Kidney tubule cell (primary cell): ENCODE measurements at places on chromosomes 2 and 18.
A peak's percentile ranks its signal among the peaks of the same experiment; 100 is the strongest.

DNA sequence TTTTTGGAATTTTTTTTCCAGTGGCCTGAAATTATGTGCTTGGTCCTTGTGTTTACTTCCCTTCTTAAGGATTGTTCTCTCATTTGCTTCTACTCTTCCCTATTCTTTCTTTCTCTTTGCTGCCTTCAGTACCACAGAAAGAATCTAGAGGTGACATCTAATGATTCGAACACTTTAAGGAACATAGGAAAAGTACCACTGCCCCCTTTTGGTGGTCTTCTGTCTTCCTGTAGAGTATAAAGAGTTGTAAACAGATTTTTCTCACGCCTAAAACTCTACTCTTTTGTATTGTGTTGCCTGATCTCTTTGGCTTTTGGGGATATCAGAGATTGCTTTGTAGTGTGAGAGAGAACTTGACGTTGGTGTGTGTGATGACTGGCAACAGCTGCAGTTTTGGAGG, 7.0 kb upstream of the SCTR start:
- no peak for DNase-seq

DNA sequence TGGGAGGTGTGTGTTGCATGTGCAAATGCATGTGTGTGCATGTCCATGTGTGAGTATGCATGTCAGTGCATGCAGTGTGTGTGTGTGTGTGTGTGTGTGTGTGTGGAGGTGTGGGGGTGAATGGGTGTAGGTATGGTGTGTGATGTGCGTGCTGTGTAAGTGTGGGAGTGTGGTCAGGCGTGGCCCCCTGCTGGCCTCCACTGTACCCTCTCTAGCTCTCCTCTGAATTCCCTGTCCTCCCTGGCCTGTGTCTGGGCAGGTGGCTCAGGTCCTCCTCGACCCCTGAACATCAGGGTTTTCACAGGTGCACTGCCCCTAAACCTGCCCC, 230.2 kb downstream of the CELF4 start:
- peak; percentile 8 for DNase-seq

GRCh38 chr18:31772699-31773098, 12.0 kb upstream of the SLC25A52 start:
- no peak for DNase-seq

DNA sequence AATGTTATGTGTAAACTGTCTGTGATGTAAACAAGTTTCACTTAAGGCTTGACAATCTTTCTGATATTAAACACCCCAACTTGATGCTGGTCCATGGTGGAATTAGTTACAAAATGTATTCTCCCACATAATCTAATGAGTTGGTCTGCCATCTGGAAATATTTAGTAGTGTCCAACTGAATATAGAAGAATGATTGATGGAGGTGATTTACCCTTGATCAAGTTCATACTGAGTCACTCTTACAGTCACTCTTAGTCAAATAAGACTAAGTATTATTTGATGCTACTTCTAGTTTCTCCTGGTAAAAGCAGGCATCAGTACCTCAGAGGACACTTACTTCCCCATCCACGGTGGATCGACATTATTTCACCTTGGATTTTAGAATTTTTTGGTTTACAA, 198.1 kb downstream of the SATB2 start:
- no peak for DNase-seq

- no peak for DNase-seq
Observed at GRCh38 chr2:176601066-176601465, 331.8 kb downstream of the MTX2 start.

- peak; percentile 47 for DNase-seq
Observed at GRCh38 chr2:42809131-42809818, 16.9 kb upstream of the HAAO start.

DNA sequence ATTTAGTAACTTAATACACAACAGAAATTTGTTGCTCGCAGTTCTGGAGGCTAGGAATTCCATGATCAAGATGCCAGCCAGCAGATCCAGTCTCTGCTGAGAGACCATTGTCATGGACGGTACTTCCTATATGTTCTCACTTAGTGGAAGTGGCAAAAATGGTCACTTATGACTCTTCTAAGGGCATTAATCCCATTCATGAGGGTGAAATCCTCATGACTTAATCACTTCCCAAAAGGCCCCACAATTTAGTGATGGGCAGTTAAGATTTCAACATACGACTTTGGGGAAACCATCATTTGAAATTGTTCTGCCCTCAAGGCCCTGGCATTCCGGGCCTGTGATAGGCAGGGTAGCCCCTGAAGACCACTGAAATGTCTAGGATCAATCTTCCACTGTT, 23.0 kb downstream of the BZW1 start:
- no peak for DNase-seq

DNA sequence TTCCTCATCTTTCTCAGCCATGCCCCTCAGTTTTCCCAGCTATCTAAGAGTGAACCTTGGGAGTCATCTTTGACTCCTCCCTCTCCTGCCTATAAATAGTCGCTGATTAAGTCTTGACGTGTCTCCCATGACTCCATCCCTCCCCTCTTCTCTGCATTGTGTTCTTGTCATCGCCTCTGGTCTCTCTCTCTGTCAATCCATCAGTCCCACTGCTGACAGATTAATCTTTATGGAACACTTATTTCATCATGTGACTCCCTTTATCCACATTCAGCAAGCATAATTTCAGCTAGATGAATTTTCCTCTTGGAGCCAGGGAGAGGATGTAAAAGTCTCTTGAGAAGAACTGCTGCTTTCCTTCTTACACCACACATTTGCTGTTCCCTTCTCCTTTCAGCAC, 9.4 kb downstream of the ADAM23 start:
- DNase-seq, result peak; percentile 10

DNA sequence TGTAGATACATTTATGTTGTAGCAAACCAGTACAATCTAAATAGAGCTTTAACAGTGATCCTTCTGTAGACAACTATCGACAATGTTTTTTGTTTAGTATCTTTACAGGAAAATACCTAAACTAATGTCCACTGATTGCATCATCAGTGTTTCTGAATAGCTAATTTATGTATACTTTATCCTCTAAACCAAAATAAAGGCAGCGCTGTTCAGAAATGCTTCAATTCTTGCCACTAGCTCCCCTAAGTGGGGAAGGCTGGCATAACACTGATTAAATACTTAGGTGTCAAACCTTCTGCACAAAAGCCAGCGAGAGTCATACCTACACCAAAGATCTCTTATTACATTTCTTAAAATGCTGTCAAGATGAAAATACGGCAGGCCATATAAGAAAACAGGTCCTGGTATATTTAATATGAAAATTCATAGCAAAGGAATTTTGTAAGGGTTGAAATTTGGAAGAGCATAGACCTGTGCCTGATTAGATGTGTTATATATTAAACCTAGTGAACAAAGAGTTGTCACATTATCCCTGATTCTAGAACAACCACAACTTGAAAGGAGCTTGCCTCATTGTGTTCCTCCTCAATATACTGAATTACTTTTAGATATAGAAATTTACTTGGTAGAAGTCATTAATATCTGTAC, 1693.4 kb upstream of the SLC39A10 start:
- peak; percentile 26 for DNase-seq

- no peak for DNase-seq
Observed at GRCh38 chr18:5630900-5631413, 87.2 kb upstream of the EPB41L3 start.

GRCh38 chr2:132542953-132543569, 126.5 kb downstream of the GPR39 start:
- DNase-seq, result no peak
